Thyroid gland (tissue), 4 donors: ENCODE measurements at places on chromosomes 2 and 18.

GRCh38 chr2:176484838-176485237, 215.6 kb downstream of the MTX2 start:
- no peak for DNase-seq

- no peak for DNase-seq
Measured at GRCh38 chr18:78589916-78590437, 389.6 kb upstream of the SALL3 start.

DNA sequence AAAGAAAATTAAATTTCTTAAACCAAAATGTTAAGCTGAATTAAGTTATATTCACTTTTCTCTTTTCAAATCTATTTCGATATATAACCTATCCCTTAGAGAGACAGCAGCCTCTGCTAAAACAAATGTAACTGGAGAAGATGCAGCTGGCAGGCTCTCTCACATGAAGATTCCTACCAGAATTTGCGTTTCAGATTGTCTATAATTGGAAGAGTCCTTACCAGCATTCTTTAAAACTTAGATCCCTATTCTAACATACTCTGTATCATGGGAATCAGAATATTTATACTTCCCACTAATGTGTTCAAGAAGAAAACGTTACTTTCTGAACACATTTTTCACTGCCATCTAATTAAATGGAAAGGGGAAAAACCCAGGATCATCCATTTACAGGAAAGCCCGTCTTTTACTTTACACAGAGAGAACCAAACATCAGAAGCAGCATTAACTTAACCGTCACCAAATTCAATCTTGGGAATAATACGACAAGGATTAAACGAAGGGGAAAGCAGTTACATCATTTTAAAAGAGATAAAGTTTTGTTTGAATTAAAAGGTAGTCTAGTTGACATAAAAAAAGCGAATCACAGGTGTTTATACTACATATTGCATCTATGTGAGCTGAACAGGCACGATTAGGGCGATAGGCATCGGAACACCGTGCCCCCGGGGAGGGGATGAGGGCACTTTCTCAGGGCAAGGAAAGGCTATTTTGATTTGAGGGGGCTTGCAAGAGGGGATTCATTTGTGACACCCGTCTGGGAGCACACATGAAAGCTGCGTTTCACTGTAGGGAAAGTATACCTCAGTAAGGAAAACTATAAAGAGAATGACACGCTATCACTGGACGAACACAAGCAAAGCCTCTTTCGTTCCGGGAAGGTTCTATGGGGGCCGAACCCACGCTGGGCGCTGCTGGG, 1.3 kb downstream of the PTPN2 start:
- DNase-seq = no peak

DNA sequence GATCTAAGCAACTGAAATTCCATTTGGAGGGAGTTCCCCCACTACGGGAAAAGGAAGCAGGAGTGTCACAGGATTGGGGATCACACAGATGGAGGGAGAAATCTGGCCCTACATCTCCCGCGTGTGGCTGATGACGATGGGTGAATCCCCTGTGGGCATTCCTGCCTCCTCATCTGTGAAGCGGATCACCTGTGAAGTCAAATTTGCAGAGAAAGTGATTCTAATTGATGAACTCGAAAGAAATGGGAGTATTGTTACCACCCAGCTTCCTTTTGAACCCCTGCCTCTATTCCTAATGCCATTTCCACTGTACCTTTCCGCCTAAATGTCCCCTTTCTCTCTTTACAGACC, 92.0 kb downstream of the CMPK2 start:
- no peak for DNase-seq

- DNase-seq = no peak
Measured at GRCh38 chr2:55334728-55335127, 65.7 kb upstream of the MTIF2 start.
